Stimulated activated CD4-positive, alpha-beta T cell treated with anti-CD3 and anti-CD28 coated beads, Interleukin-2, amount 100 ng/mL, for 4 hours (primary cell): ENCODE measurements at places on chromosomes 1 and 21.

GRCh38 chr1:243507001-243507671 lies 251.3 kb downstream of the SDCCAG8 start:
- no peak for DNase-seq

GRCh38 chr1:225449261-225449660 lies 21.4 kb upstream of the LBR start:
- no peak for DNase-seq

DNA sequence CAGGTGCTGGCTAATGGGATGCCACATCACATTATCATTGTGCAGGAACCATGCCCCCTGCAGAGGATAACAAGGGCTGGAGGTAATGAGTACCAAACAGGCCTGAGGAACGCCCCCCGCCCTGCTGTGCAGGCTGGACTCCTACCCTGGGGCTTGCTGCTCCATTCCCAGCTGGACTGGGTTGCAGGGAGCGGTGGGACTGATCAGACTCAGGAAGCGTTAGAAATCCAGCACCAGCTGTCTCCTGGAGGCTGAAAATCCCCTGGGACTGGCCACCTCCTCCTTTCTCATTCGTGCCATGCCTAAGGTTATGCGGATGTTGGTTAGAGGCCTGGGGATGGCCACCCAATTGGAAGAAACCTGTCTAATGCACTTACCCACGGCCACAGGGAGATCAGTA lies 36.9 kb upstream of the POU3F1 start:
- no peak for DNase-seq

GRCh38 chr1:4734791-4735190 lies 80.4 kb downstream of the AJAP1 start:
- DNase-seq = no peak

- DNase-seq = no peak
These were observed 70.4 kb upstream of the IPO9 start for GRCh38 chr1:201758499-201759050.

- DNase-seq = no peak
These were observed 21.7 kb downstream of the YTHDF2 start for GRCh38 chr1:28758420-28758819.
